ENCODE measurements at places on chromosomes 13 and 19.

GRCh38 chr13:37277435-37278144, 172.1 kb upstream of the CSNK1A1L start:
- DNase-seq, result no peak

GRCh38 chr19:495402-496111, 729 bp upstream of the MADCAM1 start:
- peak; percentile 50 for DNase-seq

- DNase-seq, result peak; percentile 57
These were observed at the start of gene GIPR for GRCh38 chr19:45667620-45668341. Gene GIPR, plus strand, starts transcription at chr19:45668221. Its CDS starts 1,300 bp downstream, at chr19:45669521.

DNA sequence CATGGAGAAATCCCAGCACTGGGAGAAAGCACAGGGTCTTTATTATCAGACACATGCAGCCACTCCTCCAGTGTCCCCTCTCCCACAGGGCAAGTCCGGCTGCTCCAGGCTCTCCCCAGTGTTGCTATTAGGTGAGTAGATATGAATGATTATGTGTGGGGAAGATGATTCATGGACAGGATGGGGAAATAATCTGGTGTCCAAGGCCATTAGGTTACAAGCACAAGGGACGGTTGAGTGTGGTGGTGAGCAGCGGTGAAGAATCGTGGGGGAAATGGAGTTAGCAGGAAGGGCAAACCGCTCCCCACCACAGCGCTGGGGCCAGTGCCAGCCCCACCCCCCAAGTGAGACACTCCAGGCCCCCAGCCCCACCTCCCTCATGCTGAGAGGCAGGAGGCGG, 19.0 kb downstream of the CD177 start:
- no peak for DNase-seq

- no peak for DNase-seq
These were observed 38.7 kb upstream of the CYSLTR2 start for GRCh38 chr13:48615049-48615448.

All from CD4-positive, alpha-beta T cell treated with Interleukin-10 for 1 hour (primary cell).